Esophagus squamous epithelium (tissue), 5 donors: ENCODE measurements at places on chromosomes 12 and 14. TPM values are rescaled to one million over a fixed set of nuclear protein-coding genes. Genes with fewer than 3 reads are reported as not detected.

Gene ASIC1
- total RNA-seq: 1.5 TPM

Gene NOVA1
- not detected for total RNA-seq

Gene ANG
- total RNA-seq: 6.4 TPM

Gene TAS2R10
- total RNA-seq: 0.38 TPM

Gene FOS
- total RNA-seq: 93.6 TPM

Gene PTCSC3
- not detected for total RNA-seq

Gene CLEC2A
- total RNA-seq: not detected

Gene KRT74
- 0.19 TPM for total RNA-seq

Gene GALNT4
- total RNA-seq: 5.5 TPM

Gene KRT86
- total RNA-seq: not detected

Gene MYH6
- not detected for total RNA-seq

GRCh38 chr14:104107611-104108569 is 22.4 kb downstream of the ASPG start:
- DNase-seq: no peak

DNA sequence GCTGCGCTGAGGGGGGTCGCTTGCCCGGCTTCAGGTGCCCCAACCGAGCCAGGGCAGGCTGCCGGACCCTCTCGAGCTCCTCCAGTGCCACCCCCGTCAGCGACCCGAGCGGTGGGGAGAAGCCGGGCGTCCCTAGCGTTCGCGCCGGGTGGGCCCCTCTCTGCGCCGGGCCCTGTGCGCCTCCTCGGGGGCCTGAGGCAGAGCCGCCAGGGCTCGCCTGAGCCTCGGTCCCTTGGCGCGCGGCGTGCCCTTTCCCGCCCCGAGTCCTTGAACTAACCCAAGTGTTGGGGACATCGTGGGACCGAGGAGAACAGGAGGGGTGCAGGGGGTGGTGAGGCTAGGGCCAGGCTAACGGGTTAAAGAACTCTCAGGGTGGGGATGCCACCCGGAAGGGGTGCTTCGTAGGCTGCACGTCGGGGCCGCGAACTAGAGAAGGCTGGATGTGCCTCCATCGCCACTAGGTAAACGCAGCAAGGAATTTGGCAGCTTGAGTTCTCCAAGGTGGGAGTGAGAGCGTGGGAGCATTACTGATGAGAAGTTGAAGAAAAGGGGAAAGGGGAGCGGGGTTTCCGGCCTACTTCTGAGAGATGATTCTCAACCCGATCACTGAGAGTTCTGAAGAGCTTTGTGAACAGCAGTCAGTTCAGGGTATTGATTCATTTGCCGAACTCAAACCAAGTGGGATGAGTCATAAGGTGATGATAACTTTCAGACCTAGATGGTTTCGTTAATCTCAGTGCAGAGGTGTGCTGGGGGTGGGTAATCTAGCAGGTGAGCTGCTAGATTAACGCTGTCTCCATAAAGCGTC is 618 bp downstream of the RNF34 start:
- no peak for DNase-seq

GRCh38 chr14:106691601-106692291 is 1165.4 kb downstream of the TMEM121 start:
- no peak for DNase-seq

- DNase-seq: no peak
These were observed 103.9 kb downstream of the AKAP6 start for GRCh38 chr14:32432813-32433538.

- DNase-seq: no peak
These were observed 1.8 kb upstream of the TMEM19 start for GRCh38 chr12:71684081-71684480.

DNA sequence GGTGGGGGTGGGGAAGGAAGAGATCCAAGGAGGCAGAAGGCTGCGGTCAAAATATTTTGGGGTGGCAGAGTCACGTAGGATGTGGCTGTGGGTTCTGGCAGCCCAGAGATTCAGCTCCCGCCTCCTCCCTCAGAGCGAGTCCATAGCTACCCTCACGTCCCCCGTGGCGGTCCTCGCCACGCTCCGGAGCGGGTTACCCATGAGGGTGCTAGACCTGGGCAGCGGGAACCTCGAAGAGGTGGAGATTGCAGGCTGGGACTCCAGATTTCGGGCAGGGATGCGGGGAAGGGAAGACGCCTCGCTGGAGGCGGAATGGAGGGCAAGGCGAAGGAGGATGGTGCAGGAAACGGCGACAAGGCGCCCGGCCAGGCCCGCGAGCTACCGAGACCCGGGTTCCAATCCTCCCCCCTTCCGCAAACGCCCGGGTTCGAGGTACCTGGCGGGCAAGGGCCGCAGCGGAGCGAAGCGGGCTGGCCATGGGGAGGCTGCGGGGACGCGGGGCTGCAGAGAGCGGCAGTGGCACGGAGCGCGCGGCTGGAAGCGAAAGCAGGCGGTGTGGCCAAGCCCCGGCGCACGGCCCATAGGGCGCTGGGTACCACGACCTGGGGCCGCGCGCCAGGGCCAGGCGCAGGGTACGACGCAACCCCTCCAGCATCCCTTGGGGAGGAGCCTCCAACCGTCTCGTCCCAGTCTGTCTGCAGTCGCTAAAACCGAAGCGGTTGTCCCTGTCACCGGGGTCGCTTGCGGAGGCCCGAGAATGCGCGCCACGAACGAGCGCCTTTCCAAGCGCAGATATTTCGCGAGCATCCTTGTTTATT is 46.2 kb downstream of the BCAT1 start:
- DNase-seq: no peak

DNA sequence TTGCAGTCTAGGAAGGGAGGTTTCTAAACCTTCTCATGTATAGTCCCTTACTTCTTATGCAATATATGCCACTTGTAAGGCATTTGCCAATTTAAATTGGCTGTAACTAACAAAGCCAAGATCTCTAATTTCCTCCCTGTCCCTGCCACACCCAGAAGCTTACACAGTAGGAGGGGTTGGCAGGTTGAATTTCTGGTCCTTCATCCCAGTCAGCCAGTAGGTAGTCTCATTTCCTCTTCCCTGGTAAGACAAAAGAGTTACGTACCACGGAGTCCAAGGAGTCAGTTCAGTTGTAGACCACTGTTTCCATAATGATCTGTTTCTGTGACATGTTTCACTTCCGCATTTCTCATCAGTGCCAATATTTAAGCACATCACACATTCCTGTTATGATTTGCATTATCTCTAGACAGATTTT is 47.0 kb upstream of the PLBD1 start:
- no peak for DNase-seq

GRCh38 chr12:11162502-11162901 is 8.5 kb upstream of the SMIM10L1 start:
- DNase-seq: no peak

DNA sequence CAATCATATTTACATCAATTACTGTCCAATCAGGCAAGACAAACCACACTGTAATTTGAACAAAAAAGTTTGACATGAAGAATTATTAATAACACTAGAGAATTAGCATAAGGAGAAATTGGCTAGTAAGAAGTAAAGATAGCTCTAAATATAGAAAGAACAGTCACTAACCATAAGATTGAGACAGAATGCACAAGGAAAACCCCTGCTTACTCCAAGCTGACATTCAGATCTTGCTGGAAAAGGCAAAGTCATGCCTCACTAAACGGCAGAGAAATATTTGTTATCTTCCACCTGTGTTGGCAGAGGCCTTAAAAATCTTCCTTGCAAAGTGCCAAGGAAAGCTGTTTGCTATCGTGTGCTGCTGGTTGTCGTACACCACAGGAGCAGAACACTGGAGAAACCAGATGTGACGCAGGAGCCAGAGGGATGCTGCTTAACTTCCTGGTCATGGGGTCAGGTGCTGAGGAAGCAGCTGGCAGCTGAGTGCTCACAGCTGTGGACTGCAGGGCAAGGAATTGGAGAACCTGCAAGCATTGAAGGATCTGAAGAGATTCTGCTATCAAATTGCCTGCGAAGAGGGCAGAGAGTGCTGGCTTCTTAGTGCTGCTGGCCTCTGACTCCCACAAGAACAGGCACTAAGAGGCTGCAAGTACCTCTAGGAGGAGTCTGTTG is 1323.3 kb downstream of the LRFN5 start:
- no peak for DNase-seq

DNA sequence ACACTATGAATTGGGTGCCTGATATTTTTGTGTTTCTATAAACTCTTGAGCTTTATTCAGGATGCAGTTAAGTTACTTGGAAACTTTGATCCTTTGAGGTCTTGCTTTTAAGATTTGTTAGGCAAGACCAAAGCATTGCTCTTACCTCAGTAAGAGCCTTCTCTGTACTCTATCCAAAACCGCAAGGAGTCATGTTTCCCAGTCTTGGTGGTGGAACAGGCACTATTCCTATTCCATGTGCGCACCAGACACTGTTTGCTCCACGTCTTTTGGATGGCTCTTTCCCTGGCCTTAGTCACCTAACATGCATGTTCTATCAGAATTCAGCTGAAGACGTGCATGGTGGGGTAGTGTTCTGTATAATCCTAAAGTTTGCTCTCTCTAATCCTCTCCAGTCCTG is 23.5 kb downstream of the CSRP2 start:
- DNase-seq: no peak

DNA sequence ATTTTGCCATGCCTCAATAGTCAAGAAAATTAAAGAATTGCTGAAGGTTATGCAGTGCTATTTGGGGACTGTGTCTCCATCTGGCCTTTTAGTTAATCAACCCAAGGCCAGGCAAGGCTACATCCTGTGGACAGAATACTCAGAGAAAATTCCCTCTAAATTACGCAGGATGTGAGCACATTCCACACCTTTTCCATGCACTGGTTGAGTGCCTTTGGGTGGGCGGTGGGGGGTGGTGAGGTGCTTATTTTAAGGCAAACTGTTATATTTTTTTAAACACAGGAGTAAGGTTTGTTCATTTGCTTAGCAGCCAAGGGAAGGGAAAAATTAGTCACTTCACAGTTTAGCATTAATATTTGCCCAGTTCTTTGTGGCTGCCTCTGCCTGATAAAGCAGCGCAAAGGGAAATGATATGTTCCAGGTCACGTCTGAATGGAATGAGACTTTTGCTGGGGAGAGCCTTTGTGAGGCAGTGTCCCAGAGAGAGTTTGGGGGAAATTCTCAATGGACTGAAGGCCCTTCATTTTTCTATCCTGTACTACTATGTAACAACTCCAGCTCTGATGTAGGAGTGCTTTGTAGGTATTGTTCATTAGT is 17.2 kb upstream of the KCNA5 start:
- no peak for DNase-seq

GRCh38 chr12:16604596-16605252 is 1.2 kb downstream of the LMO3 start:
- no peak for DNase-seq

DNA sequence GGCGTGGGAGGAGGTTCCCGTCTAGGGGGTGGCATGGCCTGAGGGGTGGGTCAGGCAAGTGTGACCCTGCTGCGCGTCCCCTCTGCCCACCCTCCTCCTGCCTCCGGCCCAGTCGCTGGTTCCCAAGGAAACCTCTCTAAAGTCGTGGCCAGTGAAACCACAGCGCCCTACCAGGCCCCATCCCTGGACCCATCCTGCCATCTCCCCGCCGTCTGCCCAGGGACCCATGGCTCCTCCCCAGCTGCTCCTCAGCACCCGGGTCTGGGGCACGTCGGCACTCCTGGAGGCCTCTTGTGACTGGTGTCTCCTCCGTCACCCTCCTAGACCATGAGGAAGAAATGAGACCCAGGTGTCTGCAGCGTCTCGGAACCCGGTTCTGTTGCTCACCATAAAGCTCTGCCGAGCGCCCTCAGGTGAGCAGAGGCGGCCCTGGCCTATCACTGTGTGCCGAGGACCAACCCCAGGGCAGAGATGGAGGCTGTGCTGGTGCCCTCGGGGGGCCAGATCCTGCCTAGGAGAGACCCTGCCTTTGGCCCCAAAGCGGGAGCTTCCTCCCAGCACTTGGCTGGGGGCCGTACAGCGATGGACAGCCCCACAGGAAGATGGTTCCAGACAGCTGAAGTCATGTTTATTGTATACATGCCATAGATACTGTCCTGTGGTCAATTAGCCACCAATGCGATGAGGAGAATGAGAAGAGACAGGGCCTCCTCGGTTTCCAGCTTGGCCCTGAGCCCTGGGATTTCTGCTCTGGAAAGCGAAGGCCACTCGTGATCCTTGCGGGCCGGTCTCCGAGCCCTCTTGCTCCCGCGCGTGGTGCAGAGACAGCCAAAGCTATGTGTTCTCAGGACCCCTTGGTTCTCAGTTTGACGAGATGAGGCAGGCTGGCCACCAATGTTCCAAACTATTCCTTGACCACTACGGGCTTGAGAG is 222.5 kb upstream of the RTL1 start:
- DNase-seq: no peak

GRCh38 chr12:69822201-69822860 is 2.7 kb upstream of the MYRFL start:
- no peak for DNase-seq

DNA sequence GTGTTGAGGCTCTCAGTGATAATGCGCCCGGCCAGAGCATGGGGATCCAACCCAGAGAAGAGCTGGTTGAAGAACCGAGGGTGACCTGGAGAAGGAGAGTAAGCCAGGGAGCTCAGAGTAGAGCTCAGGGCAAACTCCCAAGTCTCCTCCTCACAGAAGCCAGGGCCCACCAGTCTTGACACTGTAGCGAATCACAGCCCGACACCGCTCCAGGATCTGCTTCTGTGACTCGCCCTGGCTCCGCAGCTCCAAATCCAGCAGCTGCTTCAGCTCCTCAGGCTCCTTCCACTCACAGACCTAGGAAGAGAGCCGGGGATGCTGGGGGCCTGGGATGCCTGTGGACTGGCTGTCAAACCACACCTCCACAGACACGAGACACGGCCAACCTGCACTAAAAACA is 8.2 kb upstream of the ZNF740 start:
- no peak for DNase-seq

- no peak for DNase-seq
These were observed 401.7 kb downstream of the TRHDE start for GRCh38 chr12:72673853-72674252.

DNA sequence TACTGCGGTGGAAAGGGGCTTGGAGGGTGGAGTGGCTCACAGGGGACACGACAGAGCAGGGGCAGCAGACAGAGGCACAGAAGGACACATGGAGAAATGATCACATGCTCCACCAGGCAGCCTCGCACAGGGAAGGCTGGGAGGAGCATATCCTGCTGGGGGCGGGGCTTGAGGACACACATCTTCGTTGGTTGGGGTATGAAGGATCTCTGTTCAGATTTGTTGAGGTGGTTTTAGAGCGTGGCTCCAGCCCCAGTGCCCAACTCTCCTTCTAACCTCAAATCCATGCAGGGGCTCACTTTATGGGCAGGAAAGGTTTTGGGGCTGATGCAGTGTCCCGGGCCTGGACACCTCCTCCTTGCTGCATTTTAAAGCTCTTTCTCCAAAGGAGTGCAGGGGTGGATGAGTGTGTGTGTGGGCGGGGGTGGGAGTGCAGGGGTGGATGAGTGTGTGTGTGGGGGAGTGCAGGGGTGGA is 733 bp upstream of the P3H3 start:
- DNase-seq: no peak

DNA sequence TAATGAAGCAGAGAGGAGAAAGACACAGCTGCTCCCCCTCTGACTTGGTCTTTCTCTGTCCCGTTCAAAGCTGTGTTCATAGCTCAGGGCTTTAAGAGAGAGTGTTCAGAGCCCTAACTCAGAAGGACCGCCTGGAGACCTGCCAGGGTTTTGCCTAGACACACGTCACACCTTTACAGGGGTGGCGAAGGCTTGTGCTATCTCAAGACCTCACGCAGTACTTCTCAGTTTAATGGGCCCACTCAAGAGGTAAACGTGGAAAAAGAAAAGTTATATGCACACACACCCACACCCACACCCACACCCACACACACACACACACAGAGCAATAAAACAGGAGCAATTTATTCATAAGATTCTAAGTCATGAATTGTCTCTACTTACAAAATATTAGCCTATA is 374.3 kb downstream of the C12orf75 start:
- no peak for DNase-seq

GRCh38 chr12:119869720-119870119 is 7.4 kb downstream of the CIT start:
- no peak for DNase-seq

- no peak for DNase-seq
These were observed 10.7 kb upstream of the PPFIBP1 start for GRCh38 chr12:27513155-27513824.
